ENCODE measurements at places on chromosomes 3 and 15.

DNA sequence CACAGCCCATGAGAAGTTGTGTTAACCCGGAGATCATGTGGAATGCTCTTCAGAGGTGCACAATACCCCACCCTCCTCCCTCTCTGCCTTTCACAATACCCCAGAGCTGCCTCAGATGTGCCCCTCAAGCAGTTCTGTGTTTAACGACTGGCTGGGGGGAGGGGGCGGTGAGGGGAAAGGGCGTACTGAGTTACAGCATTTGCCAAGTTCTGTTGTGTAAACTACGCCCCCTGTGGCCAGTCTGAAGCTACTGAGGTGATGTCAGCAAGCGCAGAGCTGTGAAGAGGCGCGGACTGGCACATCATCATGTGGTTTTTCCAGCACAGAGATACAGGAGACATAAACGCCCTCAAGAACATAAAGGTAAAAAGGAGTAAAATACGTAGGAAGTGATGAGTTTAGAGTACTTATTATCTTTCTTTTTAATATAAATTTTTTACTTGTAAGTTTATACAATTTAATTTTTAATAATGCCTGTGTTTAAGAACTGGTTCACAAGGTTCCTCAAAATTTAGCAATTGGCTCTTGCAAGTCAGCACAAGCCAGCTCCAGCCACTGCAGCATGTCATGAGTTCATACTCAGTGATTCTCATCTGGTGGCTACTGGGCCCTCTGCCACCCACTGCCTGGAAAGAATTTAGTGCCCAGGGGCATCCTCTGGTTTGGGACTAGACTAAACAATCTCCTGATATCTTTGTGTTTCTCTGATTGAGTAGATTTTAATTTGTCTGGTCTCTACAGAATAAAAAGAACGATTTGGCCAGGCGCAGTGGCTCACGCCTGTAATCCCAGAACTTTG is 1.7 kb downstream of the EPB42 start:
- DNase-seq: no peak

DNA sequence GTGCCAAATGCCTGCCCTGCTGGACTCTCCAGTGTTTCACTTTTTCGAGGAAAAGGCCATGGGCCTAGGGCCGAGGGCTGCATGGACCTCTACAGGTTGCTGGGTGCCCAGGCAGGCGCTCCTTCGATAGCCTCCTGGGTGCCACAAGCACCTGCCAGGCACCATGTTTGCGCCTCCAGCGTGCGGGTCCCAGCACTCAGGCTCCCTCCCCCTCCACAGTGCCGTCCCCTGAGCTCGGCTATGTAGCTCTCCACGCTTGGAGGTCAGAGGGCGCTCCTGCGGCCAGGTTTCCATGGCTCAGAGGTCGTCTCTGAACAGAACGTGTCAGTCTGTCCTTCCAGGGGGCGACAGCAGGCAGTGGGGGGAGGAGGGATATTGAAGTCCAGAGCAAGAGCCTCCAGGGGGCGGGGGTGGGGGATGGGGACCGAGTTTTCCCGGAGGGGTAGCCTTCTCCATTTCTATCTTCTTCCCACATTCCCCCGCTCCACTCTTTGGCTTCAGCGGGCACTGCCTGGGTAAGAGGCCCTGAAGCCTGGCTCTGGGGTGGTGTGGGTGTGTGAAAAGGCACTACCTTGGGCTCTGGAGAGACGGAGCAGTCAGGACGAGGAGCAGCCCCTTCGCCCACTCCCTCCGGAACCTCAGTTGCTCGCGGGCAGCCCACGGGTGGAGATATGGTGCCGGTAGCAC is 3.6 kb downstream of the ONECUT1 start:
- no peak for DNase-seq

GRCh38 chr3:106805625-106806024 is 571.6 kb upstream of the CCDC54 start:
- DNase-seq: no peak

DNA sequence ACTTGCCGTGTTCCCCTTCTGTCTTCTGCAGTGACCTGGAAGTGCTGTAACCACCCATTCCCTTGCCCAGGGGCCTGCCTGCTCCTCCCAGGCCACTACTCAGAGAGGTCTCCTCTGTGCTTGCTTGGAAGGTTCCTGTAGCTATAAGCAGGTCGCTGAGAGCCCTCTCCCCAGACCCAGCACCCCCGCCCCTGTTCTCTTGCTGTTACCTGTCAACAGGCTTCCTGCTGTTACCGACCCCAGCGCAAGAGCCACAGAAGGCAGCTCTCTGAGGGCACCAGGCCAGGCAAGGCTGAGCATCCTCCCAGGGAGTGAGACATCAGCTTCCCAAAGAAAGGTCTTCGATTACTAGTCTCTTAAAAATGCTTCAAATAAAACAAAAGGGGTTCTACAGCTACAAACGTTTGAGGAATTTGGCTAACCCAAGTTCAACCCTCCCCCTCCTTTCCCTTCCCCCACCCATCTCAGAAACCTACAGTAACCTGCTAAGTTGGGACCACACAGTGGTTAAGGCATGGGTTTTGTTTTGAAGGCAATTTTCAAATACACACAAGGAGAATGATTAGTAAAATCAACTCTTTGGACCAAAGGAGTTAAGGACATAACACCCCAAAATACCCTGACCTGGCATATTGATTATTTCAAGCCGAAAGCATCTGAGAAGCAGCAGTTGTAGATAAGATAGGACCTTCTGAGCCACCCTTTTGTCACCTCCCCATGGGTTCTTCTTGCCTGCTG is 74.9 kb upstream of the MFGE8 start:
- DNase-seq: no peak

DNA sequence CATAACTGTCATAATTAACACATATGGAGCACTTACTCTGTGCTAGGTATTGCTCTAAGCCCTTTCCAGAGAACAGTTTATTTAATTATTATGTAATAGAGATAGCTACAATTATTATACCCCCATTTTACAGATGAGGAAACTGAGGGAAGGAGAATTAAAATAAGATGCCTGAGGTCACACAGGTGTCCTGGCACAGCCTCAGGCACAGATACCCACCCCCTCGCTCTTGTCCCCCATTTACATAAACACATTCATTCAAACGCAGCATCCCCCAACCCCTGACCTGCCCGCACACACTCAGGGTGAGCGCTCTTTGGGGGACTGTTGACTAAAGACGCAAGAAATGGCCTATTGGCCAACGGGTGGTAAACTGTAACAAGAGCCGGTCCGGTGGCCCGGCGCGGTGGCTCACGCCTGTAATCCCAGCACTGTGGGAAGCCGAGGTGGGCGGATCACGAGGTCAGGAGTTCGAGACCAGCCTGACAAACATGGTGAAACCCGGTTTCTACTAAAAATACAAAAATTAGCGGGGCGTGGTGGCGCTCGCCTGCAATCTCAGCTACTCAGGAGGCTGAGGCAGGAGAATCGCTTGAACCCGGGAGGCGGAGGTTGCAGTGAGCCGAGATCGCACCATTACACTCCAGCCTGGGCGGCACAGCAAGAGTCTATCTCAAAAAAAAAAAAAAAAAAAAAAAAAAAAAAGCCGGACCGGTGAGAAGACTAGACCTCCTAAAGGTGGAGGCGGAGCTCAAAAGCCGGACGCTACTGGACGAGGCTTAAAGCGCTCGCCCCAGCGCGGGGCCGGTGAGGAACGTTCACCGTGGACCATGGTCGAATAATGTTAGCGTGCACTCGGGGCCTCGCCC is 1.9 kb upstream of the ISL2 start:
- no peak for DNase-seq

- DNase-seq: no peak
Measured at GRCh38 chr15:90683876-90684275, 33.3 kb upstream of the BLM start.

DNA sequence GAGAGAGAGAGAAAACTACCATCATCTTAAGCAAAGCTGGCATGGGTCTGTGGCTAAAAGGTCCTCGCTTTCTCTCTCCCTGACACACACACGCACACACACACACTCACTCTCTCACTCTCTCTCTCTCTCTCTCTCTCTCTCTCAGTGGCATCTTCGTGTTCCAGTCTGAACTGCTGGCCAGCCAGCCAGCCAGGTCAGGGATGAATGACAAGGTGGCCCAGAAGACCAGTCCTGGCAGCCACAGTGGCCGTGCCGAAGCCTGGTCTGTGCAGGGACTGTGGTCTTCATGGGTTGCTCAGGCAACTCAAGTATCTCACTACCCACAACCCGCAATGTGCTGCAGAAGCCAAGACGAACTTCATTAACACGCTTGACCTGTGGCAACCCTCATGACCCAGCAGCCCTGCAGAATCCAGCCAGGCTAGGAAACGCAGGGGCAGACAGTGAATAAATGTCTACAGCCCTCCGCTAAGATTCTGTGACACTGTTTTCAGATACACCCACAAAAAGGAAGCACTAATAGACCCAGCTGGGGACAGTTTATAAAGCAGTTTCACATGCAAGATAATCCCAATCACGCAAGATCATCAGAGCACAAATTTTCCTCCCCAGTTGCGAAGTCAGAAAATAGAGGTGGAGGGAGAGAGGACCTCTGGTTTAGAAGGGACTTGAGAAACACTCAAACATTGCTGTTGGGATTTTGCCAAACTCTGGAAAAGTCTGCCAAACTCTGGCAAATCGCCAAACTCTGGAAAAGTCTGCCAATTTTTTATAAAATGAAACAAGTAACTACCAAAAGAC is 66.4 kb downstream of the XXYLT1 start:
- no peak for DNase-seq

- DNase-seq: no peak
Measured at GRCh38 chr3:196774848-196775422, 35.3 kb downstream of the PAK2 start.

DNA sequence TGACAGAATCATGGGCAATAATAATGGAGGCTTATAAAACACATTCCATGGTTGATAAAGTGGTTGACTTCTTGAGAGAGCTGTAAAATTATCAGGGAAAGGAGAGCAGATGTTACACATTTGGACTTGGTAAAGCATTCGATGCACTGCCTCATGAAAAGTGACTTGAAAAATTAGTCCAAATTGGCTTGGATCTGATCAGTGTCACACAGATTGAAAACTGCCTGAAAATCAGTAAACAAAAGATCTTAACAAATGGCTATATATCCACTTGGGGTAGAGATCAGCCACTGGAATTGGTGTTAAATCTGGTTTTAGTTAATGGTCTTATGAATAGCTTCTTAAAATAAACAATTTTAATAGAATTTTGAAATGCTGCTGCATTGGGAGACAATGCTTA is 20.3 kb downstream of the SHOX2 start:
- DNase-seq: no peak

DNA sequence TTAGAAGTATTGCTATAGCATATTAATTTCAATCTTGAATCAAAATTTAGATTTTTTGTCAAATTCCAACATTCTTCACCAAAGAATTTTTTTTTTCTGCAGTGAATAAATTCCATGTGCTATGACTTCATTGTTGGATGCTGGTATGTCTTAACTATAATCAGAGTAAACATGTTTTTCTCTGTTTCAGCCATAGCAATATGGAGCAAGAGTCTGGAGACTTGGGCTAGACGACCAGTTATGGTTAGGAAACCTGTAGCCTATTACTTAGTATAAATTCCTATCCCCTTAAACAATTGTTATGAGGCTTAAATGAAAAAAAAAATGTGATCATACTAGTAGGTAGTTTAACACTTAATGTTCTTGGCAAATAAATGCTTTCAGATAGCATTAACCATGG is 431.9 kb upstream of the FRG2C start:
- no peak for DNase-seq

DNA sequence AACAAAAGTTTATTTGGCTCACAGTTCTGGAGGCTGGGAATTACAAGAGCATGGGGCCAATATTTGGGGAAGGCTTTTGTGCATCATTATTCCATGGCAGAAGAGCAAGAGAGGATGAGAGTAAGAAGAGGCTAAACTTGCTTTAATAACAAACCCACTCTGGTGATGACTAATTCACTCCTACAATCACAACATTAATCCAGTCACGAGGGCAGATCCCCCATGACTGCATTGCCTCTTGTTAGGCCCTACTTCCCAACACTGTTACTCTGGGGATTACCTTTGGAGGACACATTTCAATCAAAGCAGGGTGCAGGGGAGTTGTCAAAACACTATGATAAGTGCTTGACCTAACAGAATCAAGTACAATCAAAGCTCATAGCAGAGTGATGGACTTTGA is 181.7 kb downstream of the BBX start:
- DNase-seq: no peak

- no peak for DNase-seq
Measured at GRCh38 chr15:29337156-29337959, 67.7 kb upstream of the NSMCE3 start.

- DNase-seq: no peak
Measured at GRCh38 chr3:127887321-127887720, 27.7 kb upstream of the KBTBD12 start.

Data from stimulated activated CD8-positive, alpha-beta memory T cell treated with anti-CD3 and anti-CD28 coated beads, Interleukin-7, amount 100 ng/mL, for 1 hour (primary cell).